ENCODE measurements at places on chromosomes 12 and 14.

DNA sequence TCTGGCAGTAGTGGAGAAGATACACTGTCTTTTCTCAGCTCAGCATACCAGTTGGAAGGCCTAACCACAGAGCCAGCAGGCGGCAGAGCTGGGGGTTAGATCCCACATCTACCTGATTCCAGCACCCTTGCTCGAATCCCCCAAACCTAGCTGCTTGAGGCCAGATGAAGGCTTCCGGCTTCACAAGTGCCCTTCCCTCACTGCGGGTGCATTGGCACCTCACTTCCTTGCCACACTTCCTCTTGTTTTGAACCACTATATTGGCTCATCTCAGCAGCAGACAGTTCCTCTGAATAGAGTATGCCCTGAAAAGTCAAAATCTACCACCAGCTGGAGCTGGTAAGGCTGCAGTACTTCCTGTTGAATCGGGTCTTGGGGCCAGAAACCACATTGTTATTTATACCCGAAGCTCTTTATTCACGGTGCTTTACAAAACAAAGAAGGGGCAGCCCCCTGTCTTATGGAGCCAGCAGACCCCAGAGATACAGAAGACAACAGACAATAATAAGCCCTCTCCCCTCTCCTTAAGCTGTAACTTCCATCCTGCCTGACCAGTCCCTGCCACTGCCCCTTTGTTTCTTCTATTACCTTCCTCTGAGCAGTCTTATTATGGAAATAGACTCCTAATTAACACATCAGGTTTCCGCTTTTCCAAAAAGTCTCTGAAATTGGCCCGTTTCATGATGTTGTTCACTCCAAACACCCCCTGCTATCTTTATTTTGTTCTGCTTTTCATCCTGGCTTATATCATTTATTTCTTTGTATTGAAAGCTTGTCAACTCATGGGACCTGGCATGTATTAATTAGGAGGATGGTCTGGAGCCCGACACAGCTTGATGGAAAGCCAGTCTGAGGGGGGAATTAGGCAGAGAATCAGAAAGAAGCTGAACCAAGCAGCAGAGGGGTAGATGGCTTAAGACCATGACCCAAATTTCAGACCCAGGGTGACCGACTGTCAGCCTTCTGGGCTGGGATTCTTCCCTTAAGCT lies 233.5 kb downstream of the EFCAB11 start:
- peak; percentile 62 for DNase-seq

DNA sequence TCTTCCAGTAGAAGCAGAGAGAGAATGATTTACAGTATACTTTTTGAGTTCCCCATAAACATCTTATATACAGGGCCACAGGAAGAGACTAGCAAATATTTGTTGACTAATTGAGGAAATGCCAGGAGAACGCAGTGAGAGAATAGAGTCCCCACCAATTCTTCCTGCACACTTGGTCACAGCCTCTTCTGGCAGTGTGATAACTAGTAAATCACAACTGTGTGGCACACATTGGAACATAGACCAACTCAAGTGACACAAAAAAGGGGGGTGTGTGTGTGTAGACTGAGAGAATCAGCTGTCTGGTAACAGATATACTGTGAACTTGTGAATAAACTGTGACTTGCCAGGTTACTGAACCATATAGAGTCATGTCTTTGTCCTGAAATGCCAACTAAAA lies 10.2 kb downstream of the PFKM start:
- no peak for DNase-seq

GRCh38 chr12:54162741-54163140 lies 26.0 kb downstream of the SMUG1 start:
- no peak for DNase-seq

GRCh38 chr12:4044736-4045730 lies 171.8 kb upstream of the PARP11 start:
- no peak for DNase-seq

- no peak for DNase-seq
These were observed 8.3 kb downstream of the TNFRSF1A start for GRCh38 chr12:6333566-6333965.
